ENCODE measurements at places on chromosomes 11 and 22. TPM values are rescaled to one million over a fixed set of nuclear protein-coding genes. Genes with fewer than 3 reads are reported as not detected.

GRCh38 chr11:68912254-68912653 is 8.6 kb downstream of the IGHMBP2 start:
- DNase-seq, result no peak

Gene HBE1
- polyA plus RNA-seq, result not detected

Gene PYGM
- 0.10 TPM for polyA plus RNA-seq

- no peak for DNase-seq
Measured at GRCh38 chr22:26199665-26200064, 30.4 kb downstream of the SEZ6L start.

DNA sequence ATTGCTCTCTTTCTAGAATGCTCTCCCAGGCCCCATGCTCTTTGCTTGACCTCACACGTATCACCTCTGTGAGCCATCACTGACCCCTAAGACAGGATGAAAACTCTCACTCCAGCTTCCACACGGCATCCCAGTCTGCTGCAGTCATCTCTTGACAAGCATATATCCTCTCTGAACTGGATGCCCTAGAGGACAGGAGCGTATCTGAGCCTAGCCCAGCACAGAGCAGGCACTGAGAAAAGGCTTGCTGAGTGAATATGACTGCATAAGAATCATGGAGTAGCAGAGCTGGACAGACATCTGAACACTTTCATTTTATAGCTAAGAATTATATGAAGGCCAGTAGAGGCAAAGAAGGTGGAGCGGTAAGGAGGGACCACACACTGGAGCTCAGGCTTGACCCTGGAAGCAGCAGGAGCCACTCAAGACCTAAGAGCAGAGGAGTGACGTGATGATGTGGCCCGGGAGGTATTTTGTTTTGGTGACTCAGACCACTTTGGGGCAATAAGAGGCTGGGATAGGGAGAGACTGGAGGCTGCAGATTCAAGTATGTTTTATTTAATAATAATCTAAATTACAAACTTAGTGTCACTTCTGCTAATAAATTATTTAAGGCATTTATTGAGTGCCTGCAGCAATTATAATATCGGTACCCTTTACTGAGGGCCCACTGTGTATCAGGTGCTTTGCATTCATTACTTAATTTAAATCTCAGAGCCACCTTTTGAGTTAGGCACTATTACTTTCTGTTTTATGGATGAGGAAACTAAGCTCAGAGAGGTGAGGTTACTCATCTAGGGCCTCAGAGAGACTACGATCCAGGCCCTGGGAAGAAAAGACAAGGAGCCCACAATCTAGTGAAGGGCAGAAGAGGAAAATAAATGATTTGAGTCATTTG is 42.6 kb downstream of the MAP6 start:
- DNase-seq, result peak; percentile 57

- DNase-seq, result no peak
Measured at GRCh38 chr22:42282943-42283277, 12.5 kb upstream of the TCF20 start.

DNA sequence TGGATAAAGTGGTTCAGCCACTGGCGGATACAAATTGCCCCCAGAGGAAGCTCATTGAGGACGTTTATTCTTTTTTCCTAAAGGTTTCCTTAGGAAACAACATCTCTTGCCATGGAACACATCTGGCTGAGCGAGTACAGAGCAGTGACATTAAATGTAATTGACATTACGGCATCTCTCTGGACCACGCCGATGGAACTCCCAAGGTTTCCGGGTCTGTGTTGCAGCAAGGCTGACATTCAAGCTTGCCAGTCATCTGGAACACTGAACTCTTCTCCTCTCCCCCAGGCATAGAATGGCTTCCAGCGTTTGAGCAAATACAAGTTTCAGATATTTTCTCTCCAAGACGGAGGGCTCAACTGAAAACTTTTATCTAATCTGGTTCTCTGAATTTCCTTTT is 42.1 kb downstream of the CLMP start:
- no peak for DNase-seq

GRCh38 chr11:114017723-114018122 is 41.8 kb upstream of the ZBTB16 start:
- DNase-seq, result no peak

GRCh38 chr11:123303924-123304323 is 108.9 kb upstream of the CLMP start:
- DNase-seq, result no peak

Gene OR52E8
- not detected for polyA plus RNA-seq

Gene OR51B4
- not detected for polyA plus RNA-seq

GRCh38 chr11:77289737-77290136 is 11.7 kb downstream of the GDPD4 start:
- DNase-seq, result no peak

Gene PLXNB2
- 143 TPM for polyA plus RNA-seq

Data from BJ (cell line).